ENCODE measurements at places on chromosomes 1 and 21.

- no peak for DNase-seq
These were observed 188.5 kb downstream of the PRDM2 start for GRCh38 chr1:13888351-13888986.

DNA sequence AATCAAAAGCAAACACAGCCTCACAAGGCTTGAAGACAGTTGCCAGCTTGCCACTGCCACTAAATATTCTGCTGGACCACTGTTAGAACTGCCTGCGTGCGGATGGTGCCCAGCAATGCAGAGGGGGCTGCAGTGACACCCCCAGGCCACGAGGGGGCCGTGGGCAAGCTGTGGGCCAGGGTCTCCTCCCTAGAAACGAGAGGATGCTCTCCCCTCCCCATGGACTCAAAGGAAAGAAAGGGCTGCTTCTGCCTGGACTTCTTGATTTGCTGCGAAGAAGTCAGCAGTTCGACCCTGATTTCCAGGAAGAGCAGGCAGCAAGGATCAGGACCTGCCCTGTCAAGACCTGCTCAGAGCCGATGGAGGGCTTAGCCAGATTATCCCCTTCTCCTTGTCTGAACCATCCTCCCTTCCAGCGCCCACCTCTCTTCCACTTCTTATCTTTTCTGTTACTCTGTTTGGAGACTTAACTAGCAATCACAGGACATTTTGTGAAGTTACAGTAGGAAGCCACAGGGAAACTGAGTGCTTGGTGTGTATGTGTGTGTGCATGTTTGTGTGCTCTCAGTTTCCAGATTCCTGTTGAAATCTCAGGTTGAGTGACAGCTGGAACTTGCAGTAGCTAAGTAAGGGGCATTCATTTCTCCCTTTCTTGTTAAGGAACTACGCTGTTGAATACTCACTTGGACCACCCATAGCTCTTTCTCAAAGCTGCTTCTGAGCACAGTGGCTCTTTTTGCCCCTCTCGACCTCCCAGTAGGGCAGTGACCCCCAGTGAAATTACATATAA is 2.7 kb downstream of the MAN1C1 start:
- DNase-seq = peak; percentile 54

GRCh38 chr1:55375617-55376258 is 160.6 kb upstream of the USP24 start:
- DNase-seq = peak; percentile 23

- peak; percentile 98 for DNase-seq
These were observed at the start of gene DYRK1A for GRCh38 chr21:37366482-37367316. DYRK1A (plus strand) TSS chr21:37366773; CDS start chr21:37420375, 53,602 bp downstream.

- no peak for DNase-seq
These were observed 265.7 kb downstream of the COL11A1 start for GRCh38 chr1:102842606-102843005.

- peak; percentile 34 for DNase-seq
These were observed 74.6 kb downstream of the ARID4B start for GRCh38 chr1:235253219-235253962.

- no peak for DNase-seq
These were observed 8.9 kb downstream of the XKR8 start for GRCh38 chr1:27968692-27969091.

DNA sequence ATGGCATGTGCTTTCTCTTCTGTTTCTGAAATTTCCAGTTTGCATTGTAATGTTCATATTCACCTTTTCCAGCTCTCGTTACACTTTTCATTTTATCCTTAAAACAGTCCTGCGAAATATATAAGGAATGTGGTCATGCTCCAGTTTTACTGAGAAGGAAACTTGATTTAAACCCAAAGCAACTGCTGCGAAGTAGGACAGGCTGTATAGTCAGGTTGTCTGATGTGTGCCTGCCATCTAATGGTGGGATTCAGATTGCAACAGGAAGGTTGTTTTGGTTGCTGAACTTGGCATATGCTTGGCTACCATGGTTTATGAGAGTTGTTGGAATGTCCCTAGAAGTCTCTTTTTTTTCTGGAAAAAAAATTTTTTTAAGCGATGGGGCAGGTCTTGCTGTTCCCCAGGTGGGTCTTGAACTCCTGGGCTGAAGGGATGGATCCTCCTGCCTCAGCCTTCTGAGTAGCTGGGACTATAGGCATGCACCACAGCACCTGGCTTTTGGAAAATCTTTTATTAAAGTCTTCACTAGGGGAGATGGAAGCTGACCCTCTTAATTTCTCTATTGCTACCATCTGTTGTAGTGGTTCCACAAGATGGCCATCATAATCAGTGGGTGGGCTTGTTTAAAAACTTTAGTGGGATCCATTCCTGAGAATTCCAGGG is 86.9 kb downstream of the UCK2 start:
- DNase-seq = peak; percentile 77

- DNase-seq = no peak
These were observed 695 bp upstream of the ALG14 start for GRCh38 chr1:95073446-95073845.

GRCh38 chr1:170720661-170721060 is 56.7 kb downstream of the PRRX1 start:
- no peak for DNase-seq

DNA sequence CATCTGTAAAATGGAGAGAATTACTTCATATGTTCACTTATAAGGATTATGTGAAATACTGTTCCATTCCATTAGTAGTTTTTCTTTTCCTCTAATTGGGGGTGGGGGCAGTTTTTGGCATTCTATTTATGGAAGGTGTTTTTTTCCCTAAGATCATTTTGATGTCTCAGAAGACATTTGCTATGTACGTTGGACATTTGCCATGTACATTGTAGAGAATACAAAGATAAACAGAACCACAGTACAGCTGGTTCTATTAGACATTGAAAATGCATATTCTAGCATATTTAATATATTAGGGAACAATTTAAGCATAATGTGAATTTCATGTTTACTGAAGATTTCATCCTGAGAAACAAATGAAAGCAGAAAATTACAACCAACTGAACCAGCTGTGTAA is 98.5 kb downstream of the PTBP2 start:
- no peak for DNase-seq

DNA sequence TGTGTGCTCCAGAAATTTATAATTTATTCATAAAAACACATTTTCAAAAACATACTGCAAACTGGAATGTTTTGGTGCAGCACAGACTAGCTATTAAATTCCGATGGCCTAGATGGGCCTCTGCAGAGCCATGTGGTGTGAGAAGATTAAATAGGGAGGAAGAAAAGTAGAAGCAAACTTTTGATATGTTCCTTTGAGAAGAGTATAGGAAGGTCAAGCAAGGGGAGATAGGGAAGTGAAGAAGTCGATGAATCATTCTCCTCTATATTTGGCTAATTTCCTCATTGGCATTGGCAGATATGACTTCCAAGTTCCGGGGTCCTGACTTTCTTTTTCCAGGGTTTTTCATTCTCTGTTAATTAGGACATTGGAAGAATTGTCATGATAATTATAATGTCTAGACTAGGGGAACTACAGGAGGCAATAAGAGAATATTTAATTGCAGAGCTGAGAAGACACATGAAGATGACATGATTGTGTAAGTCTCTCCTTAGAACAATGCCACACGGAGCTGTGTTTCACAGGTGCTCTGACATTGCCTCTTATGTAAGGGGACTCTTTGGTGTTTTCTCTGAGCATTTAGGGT is 19.3 kb upstream of the ZNF326 start:
- DNase-seq = no peak

DNA sequence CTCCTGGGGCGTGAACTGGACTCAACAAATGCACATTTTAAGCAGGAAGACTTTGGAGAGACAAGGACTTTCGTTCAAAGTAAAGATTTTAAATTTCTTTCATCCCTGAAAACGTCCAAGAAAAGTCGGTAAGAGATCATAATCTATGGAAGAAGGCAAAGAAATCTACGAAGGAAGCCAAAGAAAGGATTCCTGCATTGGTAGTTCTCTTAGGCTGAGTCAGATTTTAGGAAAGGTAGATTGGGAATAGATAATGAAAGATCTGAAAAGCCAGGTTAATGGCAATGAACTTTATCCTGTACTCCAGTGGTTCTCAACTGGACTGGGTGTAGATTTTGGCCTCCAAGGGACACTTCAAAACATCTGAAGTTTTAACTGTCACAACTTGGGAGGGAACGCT is 2.4 kb downstream of the IFT25 start:
- DNase-seq = no peak

GRCh38 chr1:232378266-232379062 is 251.5 kb downstream of the SIPA1L2 start:
- no peak for DNase-seq

- DNase-seq = no peak
These were observed 20.9 kb upstream of the LRP8 start for GRCh38 chr1:53348486-53349368.

DNA sequence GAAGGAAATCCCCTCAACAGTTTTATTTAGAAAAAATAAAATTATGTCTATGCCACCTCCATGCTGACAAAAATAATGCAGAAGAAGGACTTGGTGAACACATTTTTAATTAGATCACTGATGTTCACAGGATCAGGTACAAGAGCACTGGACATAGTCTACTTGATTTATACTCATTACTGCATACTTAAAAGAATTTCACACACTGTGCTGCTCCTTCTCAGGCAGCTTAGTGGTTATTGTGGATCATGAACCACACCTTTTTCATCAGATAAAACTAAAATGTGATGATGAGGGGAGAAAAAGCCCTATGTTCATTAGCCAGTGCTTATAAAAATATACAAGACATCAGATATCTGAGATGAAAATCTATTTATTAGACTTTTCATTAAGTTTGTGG is 103.3 kb upstream of the DPH5 start:
- no peak for DNase-seq

DNA sequence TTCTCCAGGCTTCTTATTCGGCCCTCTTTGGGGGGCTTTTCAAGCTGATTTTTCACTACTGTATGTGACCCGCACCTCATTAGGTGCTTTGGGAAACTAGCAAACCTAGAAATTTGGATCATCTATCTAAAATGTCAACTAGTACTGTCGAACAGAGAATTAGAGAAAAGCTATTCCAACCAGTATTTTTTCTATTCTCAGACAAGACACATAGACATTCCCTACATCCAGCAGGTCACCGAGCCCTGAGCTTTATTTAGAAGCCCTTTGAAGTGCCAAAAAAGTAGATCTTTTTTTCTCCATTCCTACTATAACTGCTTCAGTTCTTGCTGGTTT is 310 bp upstream of the SSR2 start:
- DNase-seq = no peak

- DNase-seq = no peak
These were observed 237.3 kb upstream of the POU3F1 start for GRCh38 chr1:38283696-38284470.

Data from hippocampal formation (tissue), 2 donors.